ENCODE measurements at places on chromosomes 7 and 10.

DNA sequence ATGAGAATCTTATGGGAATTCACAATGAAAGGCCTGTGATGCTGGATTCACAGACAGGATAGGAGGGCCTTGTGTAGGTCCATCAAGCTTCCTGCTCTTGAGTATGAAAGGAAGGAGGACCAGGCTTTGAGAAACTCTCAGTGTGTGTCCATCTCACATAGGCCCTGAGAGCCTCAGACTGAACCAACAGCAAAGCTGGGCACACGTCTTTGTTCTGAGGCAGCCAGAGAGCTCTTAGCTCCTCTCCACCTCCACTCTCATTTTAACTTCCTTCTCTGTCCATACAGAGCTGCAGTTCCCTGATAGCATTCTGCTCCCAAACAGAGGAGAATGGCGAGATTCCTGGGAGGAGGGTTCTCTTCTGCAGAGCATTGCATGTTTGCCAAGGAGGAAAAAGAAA is 515.6 kb downstream of the CALN1 start:
- no peaks in the 10 kb centered on the region for H3K36me3 ChIP-seq
- DNase-seq: no peak
- H3K27ac ChIP-seq: no peak overlapping the region
- H3K27me3 ChIP-seq: no peaks in the 10 kb centered on the region
- no peak overlapping the region for H3K4me3 ChIP-seq
- H3K4me1 ChIP-seq: no peaks in the 10 kb centered on the region

- H3K4me3 ChIP-seq: no peak overlapping the region
- H3K27me3 ChIP-seq: peaks cover 18% of the 10 kb centered on the region
These were observed 32.9 kb downstream of the HTRA1 start for GRCh38 chr10:122494173-122494820.

DNA sequence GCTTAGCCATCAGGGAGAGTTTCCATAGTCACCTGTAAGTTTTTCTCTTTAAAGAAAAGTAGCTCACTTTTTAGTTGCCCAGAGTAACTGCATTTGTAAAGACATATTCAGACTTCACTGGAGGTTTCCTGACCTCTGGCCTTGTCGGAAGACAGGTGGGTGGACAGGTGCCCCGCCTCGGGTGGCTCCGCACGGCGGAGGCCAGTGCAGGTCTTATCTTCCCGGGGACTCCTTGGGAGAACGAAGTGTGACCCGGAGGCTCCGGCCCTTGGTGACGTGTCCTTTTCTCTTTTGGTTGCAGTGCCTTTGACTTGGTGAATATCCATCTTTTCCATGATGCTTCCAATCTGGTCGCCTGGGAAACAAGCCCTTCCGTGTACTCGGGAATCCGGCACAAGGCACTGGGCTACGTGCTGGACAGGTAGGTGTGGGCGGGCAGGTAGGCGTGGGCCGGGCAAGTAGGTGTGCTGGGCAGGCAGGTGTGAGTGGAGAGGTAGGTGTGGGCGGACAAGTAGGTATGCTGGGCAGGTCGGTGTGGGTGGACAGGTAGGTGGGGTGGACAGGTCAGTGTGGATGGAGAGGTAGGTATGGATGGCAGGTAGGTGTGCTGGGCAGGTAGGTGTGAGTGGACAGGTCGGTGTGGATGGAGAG is 75.8 kb downstream of the NKX6-2 start:
- no peaks in the 10 kb centered on the region for H3K27me3 ChIP-seq
- no peak overlapping the region for H3K27ac ChIP-seq
- DNase-seq: no peak
- peaks cover 11% of the 10 kb centered on the region for H3K36me3 ChIP-seq

DNA sequence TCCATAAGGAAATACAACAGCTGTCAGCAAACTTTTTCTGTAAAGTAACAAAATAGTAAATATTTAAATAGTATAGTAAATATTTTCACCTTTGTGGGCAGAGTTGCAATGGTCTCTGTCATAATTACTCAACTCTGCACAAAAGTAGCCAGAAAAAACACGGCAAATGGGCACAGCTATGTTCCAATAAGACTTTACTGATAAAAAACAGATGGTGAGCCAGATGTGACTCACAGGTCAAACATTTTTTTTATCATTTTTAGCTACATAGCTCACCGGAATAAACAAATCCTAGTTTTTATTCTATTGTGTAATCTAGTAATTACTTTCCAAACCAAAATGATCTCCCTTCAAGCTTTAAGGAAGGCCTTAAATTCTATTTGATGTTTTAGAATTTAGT is 55.3 kb downstream of the NCAPG2 start:
- peaks cover 39% of the 10 kb centered on the region for H3K36me3 ChIP-seq
- H3K4me3 ChIP-seq: no peak overlapping the region
- H3K4me1 ChIP-seq: peaks cover 2% of the 10 kb centered on the region
- DNase-seq: no peak
